ENCODE measurements at places on chromosomes 7 and 10. TPM values are rescaled to one million over a fixed set of nuclear protein-coding genes. Genes with fewer than 3 reads are reported as not detected.

Gene EZH2
- polyA plus RNA-seq, result 39.0 TPM

Gene SAP25
- 9.6 TPM for polyA plus RNA-seq

DNA sequence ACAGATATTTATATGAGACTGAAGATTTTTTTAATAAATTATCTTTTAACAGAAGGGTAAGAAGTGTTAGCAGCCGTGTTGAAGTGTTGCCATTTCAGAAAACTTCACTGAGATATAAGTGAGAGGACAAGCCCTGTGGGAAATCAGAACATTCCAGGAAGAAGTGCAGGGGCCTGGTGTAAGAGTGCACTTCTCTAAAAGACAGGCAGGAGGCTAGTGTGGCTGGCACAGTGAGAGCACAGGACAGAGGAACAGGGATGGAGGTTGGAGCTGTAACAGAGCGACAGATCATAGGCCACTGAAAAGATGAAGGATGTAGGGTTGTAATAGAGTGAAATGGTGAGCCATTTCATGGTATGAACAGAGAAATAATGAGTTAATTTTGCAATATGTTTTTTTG, 608.9 kb downstream of the SORCS1 start:
- DNase-seq, result no peak

DNA sequence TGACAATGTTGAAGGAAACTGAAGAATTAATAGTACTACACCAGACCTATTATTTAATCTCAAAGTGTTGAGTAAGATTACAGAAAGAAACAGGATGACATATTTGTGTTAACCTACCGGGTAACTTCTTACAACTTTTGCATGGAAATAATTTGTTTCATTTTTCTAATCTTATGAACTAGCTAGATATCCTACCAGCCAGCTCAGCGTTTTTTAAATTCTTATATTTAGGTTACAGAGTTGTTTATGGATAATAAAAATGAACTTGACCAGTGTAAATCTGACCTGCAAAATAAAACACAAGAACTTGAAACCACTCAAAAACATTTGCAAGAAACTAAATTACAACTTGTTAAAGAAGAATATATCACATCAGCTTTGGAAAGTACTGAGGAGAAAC, 37.0 kb downstream of the KIF11 start:
- DNase-seq, result no peak

Gene CALY
- polyA plus RNA-seq, result 0.24 TPM

Gene XRCC2
- 12.7 TPM for polyA plus RNA-seq

Gene AKR1C4
- 0.10 TPM for polyA plus RNA-seq

Gene OPN4
- polyA plus RNA-seq, result not detected

GRCh38 chr10:133465950-133466474, 12.3 kb downstream of the SCART1 start:
- DNase-seq, result no peak

GRCh38 chr7:82481499-82482097, 38.0 kb upstream of the CACNA2D1 start:
- DNase-seq, result peak; percentile 4

DNA sequence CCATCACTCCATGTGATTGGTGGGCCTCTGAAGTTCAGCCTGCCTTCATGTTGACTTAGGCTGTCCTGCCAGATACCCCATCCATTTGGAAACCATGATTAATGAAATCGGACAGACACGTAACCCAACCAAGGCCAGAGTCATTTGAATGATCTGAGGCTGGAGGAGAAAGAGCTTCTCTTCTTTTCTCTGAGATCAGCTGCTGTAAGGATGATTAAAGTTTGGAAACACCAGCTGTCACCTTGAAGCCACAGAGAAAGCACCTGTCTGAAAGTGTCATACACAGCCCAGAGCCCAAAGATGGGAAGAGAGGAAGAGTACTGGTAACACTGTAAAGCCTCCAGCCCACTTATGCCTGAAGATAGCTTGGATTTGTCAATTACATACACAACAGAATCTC, 22.9 kb downstream of the NEBL start:
- no peak for DNase-seq

Gene CUL2
- 34.1 TPM for polyA plus RNA-seq

GRCh38 chr7:42567051-42567450, 330.0 kb upstream of the GLI3 start:
- DNase-seq, result no peak

DNA sequence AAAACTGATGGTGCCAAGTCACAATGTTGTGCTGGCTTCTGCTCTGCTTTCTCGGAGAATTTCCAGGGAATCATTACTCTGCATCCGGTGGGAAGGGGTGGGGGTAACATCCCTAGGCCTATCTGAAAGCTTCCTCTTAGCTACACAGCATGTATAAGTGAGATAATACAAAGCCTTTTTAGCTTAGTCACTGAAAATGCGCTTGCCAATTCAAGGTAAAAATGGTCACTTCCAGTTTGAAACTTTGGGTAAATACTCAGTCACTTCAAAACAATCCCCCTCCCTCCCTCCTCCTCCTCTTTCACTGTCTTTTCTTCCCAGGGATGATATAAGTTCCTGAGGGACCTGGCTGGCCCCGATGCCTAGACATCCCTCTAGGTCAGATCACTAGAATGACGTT, 57.3 kb upstream of the APBB1IP start:
- DNase-seq, result no peak

- DNase-seq, result no peak
These were observed 31.5 kb downstream of the EPC1 start for GRCh38 chr10:32315424-32315823.

DNA sequence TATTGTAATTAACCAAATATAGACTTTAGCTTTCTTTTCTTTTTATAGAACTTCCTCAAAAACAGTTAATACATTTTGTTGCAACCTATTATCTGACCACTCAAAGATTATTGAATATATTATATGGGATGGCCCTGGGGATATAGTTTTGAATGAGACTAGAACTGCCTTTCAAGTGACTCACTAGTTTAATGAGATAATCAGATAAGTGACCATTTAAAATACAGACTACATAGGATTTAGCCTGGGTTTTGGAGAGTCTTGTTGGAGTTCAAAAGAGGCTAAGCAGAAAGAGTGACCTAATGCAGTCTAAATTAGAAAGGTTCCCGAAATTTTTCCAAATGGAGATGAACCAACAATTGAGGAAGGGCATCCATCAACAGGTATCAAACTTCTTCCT, 305.2 kb upstream of the ETV1 start:
- no peak for DNase-seq

DNA sequence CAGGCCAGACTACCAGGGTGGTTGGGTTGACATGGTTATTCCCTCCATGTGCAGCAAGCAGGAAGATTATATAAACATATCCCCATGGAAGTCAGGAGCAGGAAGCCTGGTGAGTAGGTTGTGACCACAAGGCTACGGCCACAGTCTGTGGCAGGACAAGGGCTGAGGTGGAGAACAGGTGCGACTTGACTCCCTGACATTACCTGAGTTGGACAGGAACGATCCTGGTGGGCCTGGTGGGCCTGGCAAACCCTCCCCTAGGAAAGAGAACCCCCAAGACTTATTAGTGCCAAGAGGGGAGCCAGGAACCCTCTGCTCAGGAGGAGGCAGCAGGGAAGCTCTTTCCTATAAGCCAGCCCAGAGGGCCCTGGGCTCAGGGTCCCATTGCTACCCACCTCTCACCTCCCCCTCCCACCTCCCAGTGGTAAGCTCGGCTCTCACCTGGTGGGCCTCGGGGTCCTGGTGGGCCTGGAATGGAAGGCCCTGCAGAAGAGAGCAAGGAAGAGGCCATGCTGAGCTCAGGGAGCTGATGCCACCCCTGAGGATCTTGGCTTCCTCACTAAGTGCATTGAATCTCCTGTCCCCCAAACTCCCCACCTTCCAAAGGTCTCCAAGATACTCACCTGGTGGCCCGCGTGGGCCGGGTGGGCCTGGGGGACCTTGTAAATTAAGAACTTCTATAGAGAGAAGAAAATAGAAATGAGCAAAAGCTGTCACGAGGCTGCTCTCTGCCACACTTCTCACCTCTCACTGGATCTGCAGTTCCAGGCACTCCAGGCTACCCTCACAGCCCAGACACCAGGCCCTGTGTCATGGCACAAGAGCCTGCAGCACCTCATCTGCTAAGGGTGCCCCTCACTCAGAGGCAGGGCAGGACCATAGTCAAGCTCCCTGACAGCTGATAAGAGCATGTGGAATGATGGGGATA, 44.6 kb downstream of the COL17A1 start:
- no peak for DNase-seq

GRCh38 chr7:150803161-150803860, 2.7 kb downstream of the TMEM176A start:
- DNase-seq, result no peak

DNA sequence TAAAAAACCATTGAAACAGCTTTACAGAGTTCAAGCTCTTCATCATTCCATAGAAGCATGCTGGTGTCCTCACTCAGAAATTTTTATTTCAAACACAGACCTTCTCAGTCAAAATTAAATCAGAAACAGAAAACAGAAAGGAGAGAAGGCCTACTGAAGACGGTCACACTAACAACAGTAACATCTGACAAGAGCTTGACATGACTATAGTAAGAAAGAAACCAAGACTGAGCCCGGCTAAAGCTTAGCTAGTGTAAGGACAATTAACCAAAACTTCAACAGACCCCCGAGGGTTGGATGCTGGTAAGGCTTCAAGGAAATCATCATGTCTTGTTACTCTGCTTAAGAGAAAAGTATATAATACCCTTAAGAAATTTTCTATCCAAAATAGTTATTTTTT, 38.6 kb downstream of the MTPN start:
- no peak for DNase-seq

GRCh38 chr7:147547252-147547897, 1043.2 kb upstream of the C7orf33 start:
- no peak for DNase-seq

Gene GJD4
- polyA plus RNA-seq, result 0.21 TPM

DNA sequence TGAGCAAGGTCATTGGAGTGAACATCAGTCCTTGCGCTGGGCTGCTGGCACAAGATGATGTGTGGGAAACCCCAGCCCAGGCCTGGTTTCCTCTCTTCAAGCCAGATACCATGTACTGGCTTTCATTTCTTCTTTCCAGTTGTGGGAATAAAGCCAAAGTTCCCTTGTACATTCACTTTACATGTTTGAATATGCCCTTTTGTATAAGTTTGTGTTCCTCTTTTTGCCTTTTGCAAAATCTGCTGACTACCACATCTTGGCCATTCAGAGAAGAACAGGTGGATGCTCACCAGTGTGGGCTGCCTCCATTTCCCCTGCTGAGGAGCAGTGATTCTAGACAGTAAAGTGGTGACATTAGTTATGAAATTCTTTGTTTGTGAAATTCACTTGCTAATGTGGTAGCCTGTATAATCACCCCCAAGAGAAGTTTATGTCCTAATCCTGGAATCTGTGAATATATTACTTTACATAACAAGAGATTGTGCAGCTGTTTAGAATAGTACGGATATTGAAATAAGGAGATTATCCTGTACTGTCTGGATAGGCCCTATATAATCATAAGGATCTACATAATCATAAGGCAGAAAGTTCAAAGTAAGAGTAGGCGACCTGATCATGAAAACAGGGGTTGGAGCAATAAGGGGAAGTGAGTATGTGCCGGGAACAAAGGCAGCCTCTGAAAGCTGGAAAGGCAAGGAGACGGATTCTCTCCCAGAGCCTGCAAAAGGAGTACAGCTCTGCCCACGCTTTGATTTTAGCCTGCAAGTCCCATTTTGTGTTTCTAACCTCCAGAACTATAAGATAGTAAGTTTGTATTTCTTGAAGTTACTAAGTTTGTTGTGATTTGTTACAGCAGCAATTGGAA, 18.8 kb upstream of the AOAH start:
- no peak for DNase-seq

GRCh38 chr7:1846331-1847065, 176.4 kb downstream of the ELFN1 start:
- no peak for DNase-seq

Gene NHLRC2
- polyA plus RNA-seq, result 24.7 TPM

DNA sequence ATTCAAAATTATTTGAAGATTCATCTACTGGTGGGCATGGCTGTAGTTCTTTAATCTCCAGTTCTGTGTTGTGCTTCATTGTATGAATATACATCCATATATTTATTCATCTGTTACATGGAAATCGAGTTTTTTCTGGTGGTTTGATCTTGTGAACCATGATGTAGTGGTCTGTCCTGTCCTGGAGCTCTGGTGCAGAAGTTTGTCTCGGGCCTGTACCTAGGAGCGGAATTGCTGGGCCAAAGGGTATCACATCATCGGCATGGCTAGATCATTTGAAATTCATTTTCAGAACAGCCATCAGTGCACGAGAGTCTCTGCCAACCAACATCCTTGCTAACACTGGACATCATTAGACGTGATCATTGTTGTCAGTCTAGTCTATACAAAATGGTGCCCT, 107.0 kb downstream of the ELFN1 start:
- DNase-seq, result no peak

- peak; percentile 8 for DNase-seq
These were observed 78.9 kb downstream of the ANK3 start for GRCh38 chr10:60310740-60311139.

GRCh38 chr10:21379143-21379542, 146.3 kb downstream of the SKIDA1 start:
- DNase-seq, result no peak

GRCh38 chr10:125107166-125107949, 53.0 kb downstream of the CTBP2 start:
- no peak for DNase-seq

Gene FEZF1
- not detected for polyA plus RNA-seq

DNA sequence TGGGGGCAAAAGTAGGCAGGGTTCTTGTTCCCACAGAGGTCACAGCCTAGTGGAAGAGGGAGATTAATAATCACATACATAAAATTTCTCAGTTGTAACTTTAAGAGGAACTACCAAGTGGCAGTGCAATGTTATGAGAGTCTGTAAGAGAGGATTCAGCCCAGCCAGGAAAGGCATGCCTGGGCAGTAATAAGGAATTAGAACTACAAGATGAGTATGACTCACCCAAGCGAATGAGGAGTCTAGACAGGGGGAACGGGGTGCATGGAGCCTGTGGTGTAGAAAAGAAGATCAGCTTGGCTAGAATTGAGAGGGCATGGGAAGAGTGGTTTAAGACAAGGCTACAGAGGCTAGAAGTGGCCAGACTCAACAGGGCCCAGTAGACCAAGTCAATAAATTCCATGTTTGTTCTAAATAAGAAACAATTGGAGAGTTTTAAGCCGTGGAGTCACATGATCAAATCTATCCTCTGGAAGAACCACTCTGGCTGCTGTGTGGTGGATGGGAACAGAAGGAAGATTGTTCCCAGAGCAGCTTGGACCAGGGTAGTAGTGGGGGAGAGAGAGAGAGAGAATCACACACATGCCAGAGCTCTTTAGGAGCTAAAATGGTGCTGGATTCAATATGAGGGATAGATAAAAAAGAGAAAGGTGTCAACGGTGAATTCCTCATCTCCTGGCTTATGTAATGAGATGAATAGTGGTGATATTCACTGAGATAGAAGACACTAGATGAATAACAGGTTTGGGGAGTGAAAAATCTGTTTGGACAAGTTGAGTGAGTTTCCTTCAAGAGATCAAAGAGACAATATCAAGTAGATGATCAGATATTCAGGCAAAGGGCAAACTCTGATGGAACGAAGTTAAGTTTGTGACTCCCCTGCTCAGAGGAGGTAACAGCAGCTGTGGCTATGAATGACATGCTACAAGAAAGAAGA, 265.1 kb downstream of the FGFR2 start:
- DNase-seq, result no peak

- no peak for DNase-seq
These were observed 819 bp downstream of the TMED4 start for GRCh38 chr7:44580945-44581878.

GRCh38 chr7:39758234-39758970, 135.0 kb downstream of the RALA start:
- no peak for DNase-seq

GRCh38 chr10:127756264-127756663, 19.3 kb downstream of the FOXI2 start:
- no peak for DNase-seq
